Activated naive CD4-positive, alpha-beta T cell treated with anti-CD3 and anti-CD28 coated beads for 36 hours (primary cell): ENCODE measurements at places on chromosomes 16 and 17. TPM values are rescaled to one million over a fixed set of nuclear protein-coding genes. Genes with fewer than 3 reads are reported as not detected.

SAMD14 gene
- 1.3 TPM for total RNA-seq

PRR35 gene
- not detected for total RNA-seq

LPCAT2 gene
- 0.32 TPM for total RNA-seq

CDH5 gene
- not detected for total RNA-seq

ACSF3 gene
- total RNA-seq, result 26.7 TPM
